ENCODE measurements at places on chromosomes 5 and 9.

GRCh38 chr9:121842612-121842978, 191.2 kb downstream of the DAB2IP start:
- DNase-seq: no peak

GRCh38 chr5:140230373-140230772, 55.4 kb downstream of the CYSTM1 start:
- DNase-seq: no peak

DNA sequence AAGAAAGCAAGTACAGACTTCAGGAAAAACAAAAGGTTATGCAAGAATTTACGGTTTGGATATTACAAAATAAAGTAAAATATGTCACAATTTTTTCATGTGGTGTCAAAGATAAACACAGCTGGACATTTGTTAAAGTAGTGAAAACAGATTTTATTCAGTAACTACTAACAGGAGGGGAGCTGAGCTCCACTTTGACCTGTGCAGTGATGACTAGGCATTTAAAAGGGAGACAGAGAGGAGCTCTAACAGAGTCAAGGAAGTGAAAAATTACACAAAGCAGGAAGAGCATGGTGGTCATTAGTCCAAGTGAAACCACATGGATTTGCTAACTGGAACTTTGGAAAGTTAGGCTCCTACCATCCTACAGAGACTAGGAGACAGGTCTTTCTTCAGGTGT, 263.6 kb upstream of the PCSK5 start:
- peak; percentile 2 for DNase-seq

- peak; percentile 44 for DNase-seq
Measured at GRCh38 chr5:141618030-141618803, 583 bp downstream of the DIAPH1 start.

GRCh38 chr5:68838157-68838718, 255.6 kb upstream of the SLC30A5 start:
- DNase-seq: no peak

- no peak for DNase-seq
Measured at GRCh38 chr5:170448221-170448620, 55.6 kb upstream of the KCNIP1 start.

DNA sequence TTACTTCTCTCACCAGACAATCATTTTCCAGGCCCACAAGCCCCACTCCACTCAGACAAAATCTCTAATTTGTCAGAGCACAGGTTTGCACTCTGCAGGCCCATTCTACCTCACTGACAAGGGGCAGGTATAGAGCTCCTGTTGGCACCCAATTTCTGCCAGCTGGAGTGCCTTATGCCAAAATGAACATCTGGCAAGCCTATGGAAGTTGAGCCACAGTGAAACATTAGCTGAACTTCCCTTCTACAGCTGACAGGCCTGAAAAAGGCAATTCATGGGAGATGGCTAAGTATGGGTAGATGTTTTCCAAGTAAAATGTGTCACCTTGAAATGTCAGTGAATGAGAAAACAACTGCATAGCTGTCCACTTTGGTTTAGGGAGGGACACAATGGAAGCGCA, 87.0 kb downstream of the SPOCK1 start:
- DNase-seq: no peak

GRCh38 chr5:1400936-1401335, 44.3 kb downstream of the SLC6A3 start:
- no peak for DNase-seq

DNA sequence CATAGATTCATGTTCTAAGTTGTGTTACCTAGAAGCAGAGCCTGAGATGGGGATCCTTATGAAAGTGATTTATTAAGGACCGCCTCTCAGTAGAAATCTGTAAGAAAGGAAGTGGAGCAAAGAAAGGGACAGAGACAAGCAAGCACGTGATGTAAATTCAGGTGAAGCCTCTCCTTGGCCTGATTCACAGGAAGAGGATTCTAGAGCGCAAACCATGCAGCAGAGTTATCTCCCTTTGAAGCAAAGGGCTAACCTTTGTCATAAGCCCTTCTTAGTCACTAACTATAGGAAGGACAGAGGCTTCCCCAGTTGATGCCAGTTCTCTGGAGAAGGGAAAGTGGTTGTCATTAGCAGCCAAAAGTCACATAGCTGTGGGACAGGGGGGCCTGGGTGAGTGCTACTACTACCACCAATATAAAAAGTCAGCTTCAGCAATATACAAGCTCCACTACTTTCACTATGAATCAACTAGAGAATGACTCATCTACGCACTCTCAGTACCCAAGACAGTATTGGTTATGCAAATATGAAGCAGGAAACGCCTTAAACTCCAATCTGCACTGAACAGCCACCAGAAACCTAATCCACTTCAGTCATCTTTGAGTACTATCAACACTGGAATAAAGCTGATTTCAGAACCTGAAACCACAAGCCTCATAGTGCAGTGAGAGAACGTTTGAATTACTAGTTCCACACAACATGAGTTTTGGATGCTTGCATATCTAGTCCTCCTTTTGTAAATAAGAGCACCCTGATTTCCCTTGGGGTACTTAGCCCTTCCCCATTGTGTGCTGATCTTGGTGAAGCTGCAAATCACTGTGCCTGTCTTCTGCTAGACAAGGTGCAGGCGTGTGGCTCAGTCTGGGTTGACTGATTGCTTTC, 162.7 kb downstream of the ZNF608 start:
- DNase-seq: peak; percentile 57

- DNase-seq: no peak
Measured at GRCh38 chr9:3931058-3931457, 368.8 kb downstream of the GLIS3 start.

DNA sequence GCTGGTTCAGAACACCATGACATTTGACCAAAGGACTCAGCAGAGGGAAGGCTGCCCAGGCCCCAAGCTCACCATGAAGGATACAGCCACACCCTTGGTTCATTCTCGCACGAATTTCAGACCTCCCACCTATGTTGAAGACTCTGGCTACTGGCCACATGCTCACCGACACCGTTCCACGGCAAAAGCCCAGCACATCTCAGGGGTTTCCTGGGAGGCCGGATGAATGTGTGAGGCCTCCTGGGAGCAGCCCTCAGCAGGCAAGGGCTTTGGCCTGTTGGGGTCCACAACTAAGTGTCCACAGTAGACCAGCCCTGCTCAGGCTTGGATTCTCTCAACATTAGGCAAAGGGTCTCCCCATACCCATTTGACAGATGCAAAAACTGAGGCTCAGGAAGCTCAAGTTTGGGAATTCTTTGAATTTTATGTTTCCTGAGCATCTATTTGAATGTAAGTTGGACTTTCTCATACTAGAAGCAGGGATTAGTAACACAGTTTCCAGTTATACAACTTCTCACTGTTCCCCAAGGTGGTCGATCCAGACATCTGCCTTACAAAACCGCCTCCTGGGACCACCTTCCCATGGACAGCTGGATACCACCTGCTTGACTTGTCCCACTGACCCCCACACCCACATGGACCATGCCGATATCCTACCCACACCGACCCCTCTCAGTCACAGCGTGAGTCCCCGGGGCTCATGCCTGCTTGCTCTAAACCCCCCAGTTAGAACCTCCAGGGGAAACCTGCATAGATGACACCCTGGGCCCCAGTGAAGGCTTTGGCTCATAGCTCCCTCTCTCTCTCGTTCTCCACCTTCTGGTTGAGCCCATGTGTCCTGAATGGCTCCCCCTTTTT, 27.9 kb downstream of the CCT5 start:
- DNase-seq: no peak

DNA sequence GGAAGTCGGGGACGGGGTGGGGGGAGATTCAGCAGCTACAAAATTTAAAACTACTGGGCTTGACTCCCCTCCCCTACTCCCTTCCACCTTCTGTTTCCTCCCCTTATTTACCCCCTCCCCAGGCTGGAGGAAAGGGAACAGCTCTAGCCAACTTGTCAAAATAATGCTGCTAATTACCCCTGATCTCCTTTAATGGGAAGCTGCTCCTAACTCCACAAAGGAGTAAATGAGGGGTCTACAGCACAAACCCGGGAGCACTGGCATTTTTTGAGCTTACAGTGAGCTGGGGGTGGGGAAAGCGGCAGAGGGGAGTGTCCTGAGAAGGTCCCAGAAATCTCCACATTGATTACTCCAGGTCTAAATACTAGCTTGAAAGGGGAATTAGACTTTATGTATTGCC, 3.1 kb downstream of the PTCH1 start:
- no peak for DNase-seq
